ENCODE measurements at places on chromosomes 11 and 22.

GRCh38 chr22:30858976-30859713, 109.4 kb downstream of the MORC2 start:
- DNase-seq = no peak

- no peak for DNase-seq
Measured at GRCh38 chr11:122095681-122096262, 20.2 kb downstream of the BLID start.

DNA sequence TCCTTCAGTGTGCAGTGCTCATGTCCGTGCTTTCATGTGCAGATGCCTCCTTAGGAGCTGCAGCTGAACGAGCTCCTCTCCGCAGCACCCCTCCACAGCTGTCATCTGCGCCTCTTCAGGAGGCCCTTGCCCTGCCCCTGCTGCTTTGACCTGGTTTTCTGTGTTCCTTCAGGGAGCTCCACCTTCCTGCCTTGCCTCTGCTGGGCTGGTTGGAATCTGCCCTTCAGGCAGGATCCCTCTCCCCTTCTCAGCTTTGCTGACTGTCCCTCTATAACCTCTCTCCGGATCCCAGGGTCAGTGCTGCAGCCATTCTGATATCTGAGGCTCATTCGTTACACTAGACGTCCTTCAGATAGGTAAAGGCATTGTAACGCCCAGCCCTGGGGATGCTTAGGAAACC, 67.9 kb downstream of the SCN3B start:
- DNase-seq = no peak

GRCh38 chr11:32396991-32397390, 38.3 kb downstream of the WT1 start:
- no peak for DNase-seq

Data from lung (tissue), 17 donors.